ENCODE measurements at places on chromosomes 4 and X. TPM values are rescaled to one million over a fixed set of nuclear protein-coding genes. Genes with fewer than 3 reads are reported as not detected.
A peak's percentile ranks its signal among the peaks of the same experiment; 100 is the strongest.

ADAM29 gene
- total RNA-seq: not detected

DMP1 gene
- total RNA-seq: not detected

PLS3 gene
- total RNA-seq: 0.27 TPM

HPGD gene
- total RNA-seq: 3.4 TPM

MID1 gene
- 0.22 TPM for total RNA-seq

PCDH11X gene
- total RNA-seq: not detected

PPARGC1A gene
- total RNA-seq: not detected

DDX53 gene
- not detected for total RNA-seq

GRIPAP1 gene
- 108 TPM for total RNA-seq

PDE6B gene
- 19.8 TPM for total RNA-seq

G3BP2 gene
- 299 TPM for total RNA-seq

CSAG3 gene
- not detected for total RNA-seq

GIMD1 gene
- total RNA-seq: not detected

CYTL1 gene
- total RNA-seq: 1.6 TPM

IL13RA1 gene
- total RNA-seq: 3.1 TPM

TMEM271 gene
- total RNA-seq: not detected

MGARP gene
- not detected for total RNA-seq

EIF1AX gene
- total RNA-seq: 67.5 TPM

SMIM31 gene
- total RNA-seq: not detected

SYN1 gene
- 1.5 TPM for total RNA-seq

PRDM5 gene
- total RNA-seq: 0.89 TPM

RBMX2 gene
- 15.9 TPM for total RNA-seq

KCNE5 gene
- total RNA-seq: not detected

DNA sequence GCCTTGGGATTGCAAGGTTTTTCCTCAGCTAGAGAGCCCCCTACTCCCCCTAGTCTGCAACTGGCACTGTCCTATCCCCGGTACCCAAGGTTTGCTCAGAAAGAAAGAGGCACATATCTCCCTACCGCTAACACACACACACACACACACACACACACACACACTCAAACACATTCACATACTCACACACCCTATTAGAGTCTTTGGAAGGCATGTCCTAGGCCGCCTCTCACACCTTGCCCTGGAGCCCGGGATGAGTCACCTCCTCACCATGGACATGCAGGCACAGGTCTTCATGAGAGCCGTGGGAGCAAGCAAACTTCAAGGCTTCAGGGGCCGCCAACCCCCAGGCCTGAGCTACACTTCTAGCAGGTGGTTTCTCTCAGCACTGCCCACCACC is 49.2 kb downstream of the PJA1 start:
- DNase-seq: no peak

GRCh38 chr4:28822163-28822562 is 1898.0 kb upstream of the PCDH7 start:
- DNase-seq: no peak

GRCh38 chr4:102355748-102356147 is 10.5 kb upstream of the SLC39A8 start:
- DNase-seq: no peak

DNA sequence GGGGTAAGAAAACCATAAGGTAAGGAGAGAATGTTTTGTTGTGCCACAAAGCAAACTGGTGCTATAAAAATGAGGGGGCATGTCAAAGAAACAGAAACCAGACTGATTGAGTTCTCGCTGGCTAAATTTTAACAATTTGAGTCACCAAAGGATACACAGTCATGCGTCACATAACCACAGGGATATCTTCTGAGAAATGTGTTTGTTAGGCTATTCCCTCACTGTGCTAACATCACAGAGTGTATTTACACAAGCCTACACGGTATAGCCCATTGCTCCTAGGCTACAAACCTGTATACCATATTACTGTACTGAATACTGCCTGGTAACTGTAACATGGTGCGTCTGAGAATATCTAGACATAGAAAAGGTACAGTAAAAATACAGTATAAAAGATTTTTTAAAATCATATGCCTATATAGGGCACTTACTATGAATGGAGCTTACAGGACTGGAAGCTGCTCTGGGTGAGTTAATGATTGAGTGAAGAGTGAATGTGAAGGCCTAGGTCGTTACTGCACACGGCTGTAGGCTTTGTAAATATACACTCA is 50.1 kb downstream of the FBXW7 start:
- DNase-seq: peak; percentile 35

- no peak for DNase-seq
Measured at GRCh38 chrX:125340490-125340889, 20.8 kb downstream of the TEX13C start.

GRCh38 chrX:110280954-110281353 is 36.9 kb downstream of the AMMECR1 start:
- DNase-seq: no peak

GRCh38 chr4:73213916-73214653 is 44.5 kb downstream of the ANKRD17 start:
- no peak for DNase-seq

DNA sequence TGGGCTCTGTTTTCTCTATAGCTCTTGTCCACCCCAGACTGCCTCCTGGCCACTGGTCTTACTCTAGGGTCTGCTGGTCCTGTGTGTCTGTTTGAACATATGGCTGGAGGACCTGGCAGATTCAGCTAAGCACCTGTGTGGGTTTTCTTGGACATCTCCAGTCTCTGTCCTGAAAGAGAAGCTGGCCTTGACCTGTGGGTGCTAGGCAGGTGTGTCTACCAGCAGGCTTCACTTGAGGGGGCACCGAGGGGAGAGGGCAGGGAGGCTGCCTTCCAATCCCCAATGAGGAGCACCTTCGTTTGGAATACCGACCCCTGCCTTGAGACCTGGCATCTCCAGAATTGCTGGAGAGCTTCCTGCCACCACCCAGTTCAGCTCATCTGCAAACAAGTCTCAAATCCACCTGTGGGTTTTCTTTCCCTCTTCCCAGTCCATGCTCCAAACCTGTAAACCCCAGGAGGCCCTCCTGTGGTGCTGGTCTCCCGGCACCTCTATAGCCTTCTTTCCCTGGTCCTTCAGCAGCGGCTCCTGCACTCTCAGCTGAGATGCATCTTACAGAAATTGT is 45.2 kb downstream of the HTRA3 start:
- DNase-seq: no peak

GRCh38 chr4:25814301-25815136 is 48.3 kb downstream of the SEL1L3 start:
- DNase-seq: no peak

GRCh38 chr4:2469192-2469984 is 482 bp downstream of the RNF4 start:
- DNase-seq: peak; percentile 78

GRCh38 chr4:165967486-165967885 is 94.4 kb downstream of the TLL1 start:
- no peak for DNase-seq

DNA sequence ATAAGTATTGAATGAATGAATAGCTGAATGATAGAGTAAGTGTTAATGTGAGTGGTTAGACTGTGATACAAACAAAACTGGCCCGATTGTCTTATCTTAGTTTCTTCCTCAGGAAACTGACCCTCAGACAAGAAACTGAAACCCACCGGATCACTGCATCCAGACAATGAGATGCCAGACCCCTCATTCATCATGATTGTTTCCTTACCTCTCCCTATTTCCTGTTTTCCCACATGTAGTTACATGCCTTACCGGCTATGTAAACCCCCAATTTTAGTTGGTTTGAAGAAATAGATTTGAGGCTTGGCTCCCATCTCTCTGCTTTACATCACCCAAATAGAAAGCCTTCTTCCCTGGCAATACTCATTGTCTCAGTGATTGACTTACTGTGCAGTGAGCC is 218.9 kb upstream of the PPP1R2C start:
- no peak for DNase-seq

DNA sequence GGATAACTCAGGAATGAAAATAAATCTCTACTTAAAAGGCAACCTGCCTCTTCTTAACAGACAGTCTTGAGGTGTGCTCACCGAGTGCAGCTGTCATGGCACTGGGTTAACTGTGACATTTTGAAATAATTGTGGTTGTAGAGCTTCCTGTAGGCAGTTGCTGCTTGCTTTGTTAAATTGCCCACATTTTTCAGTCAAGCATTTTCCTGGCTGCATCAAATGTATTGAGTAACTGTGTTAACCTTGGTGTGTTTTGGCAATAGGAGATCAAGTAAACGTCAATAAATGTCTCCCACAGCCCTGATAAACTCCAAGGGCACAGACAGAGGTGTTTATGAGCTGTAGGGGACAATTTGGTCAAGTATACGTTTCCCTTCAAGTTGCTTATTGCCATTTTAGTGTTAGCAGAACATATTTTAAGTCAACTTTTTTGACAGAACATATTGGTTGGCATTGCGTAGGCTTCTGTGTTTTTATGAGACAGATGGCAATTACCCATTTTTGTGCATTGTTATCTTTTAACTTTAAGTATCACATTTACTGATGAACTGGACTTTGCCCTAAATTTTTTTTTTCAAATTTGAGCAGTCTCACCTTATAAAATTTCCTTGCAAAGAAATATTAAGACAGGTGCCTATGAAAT is 527.4 kb downstream of the C4orf33 start:
- peak; percentile 42 for DNase-seq

- no peak for DNase-seq
Measured at GRCh38 chr4:7172946-7173345, 19.4 kb upstream of the SORCS2 start.

GRCh38 chr4:152780267-152780778 is 569 bp downstream of the ARFIP1 start:
- no peak for DNase-seq

- peak; percentile 34 for DNase-seq
Measured at GRCh38 chr4:88672987-88673386, 24.6 kb downstream of the NAP1L5 start.

GRCh38 chrX:103883533-103883932 is 51.5 kb upstream of the RAB9B start:
- no peak for DNase-seq

- no peak for DNase-seq
Measured at GRCh38 chr4:158065603-158066002, 107.2 kb downstream of the GASK1B start.

DNA sequence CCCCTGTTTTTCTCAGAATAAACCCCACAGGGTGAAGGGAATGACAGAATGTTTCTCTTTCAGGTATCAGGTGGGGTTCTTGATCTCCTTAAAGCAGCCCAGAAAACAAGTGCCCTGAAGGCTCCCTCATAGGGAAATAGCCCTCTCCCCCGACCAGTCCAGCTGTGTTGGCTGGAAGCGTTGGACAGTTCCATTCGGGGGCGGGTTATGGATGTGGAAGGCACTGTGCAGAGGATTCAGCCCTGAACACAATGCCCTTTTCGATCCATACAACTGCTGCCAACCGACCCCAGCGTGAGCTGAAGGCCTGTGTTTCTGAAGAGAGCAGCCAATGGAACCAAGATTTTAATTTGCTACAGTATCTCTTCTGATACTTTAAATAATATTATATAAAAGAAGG is 41.5 kb downstream of the SEL1L3 start:
- DNase-seq: no peak

- peak; percentile 80 for DNase-seq
Measured at GRCh38 chrX:11533199-11533651, 132.5 kb downstream of the ARHGAP6 start.

DNA sequence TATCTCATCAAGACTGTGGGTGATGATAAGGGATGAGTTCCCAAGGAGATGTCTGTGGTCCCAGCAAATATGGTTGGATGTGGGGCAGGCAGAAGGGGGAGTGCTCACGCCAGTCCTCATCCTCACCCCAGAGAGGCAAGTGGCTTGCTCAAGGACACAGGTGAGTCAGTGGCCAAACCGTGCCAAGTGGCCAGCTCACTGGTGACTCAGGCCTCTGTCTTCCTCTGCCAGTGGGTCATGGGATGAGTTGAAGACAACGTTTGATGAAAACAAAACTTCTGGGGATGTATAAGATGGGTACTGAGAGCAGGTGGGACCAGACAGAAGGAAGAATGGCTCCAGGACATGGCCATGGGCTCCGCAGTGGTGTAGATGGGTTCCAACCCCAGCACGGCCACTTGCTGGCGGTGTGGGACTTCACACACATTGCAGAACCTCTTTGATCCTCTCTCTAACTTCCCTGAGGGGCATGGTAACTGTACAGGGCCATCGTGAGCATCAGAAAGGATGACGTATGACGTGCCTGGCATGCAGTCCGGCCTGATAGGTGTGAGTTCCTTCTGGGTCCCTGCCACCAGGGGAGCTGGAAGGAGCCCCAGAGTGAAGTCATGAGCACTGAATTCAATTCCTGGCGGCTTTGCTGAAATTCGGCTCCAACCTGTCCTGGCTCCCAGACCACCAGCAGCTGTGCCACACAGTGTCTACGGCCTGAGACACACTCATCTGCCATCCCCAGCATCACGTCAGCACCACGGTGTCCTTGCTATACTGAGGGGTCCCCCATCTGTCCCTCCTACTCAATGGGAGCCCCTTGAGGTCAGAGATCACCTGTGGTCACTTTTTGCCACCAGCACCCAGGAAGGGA is 41.3 kb upstream of the GPR78 start:
- no peak for DNase-seq

GRCh38 chr4:53981066-53981465 is 83.3 kb downstream of the CHIC2 start:
- no peak for DNase-seq

- DNase-seq: no peak
Measured at GRCh38 chr4:188639479-188640100, 500.3 kb downstream of the TRIML1 start.

GRCh38 chr4:109052821-109053220 is 249.6 kb downstream of the COL25A1 start:
- DNase-seq: no peak

DNA sequence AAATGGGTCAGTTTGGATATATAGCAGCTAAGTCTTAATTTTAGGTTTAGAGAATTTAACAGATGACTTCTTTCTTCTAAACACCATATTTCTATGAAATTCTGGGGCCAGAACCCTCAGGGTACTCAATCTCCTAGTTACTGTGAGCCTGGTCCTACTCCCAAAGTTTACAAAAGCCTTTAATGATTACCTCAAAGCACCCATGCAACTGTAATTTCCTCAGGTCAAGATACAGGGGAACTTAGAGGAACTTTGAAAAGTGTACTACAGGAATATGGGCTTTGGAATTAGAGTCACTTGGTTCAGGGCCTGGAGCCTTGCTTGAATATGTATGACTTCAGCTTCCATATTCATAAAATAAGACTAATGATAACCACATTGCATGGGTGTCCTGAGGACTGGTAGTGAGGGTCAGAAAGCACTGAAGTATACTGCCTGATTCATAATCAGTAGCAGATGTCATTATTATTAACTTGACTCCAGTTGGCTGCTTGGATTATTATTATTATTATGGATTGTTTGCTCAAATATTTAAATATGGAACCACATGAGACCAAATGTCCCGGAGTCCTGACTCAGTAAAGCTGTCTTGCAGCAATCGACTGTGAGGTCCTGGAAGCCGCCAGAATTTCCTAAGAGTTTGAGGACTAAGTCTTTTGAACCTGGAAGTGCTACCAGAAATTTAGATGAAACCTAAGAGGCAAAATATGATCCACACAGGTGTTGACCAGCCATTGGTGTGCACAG is 2.0 kb upstream of the ADH7 start:
- no peak for DNase-seq

DNA sequence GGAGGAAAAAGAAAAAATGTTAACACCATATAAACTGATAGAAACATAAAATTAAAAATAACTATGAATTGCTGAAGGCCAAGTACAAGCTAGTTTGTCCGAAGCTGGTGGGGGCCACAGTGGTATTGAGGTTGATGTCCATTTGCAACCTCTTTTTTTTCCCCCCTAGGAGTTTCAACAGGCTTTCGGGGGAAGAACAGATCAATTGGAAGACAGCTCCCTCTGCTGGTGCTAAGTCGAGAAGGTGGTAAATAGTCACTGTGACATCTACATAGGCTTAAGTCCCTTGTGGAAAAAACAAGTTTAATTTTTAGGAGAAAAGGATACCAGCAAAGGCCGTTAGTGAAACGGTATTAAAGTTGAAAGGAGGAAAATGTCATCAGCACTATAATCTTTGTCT is 115.7 kb upstream of the ZXDA start:
- peak; percentile 43 for DNase-seq

- peak; percentile 71 for DNase-seq
Measured at GRCh38 chrX:103310555-103311398, at the start of gene BEX2. BEX2 (minus strand) TSS chrX:103310990; CDS start chrX:103309976, 1,014 bp downstream.

All from naive thymus-derived CD4-positive, alpha-beta T cell (primary cell).